ENCODE measurements at places on chromosomes 6 and 20. TPM values are rescaled to one million over a fixed set of nuclear protein-coding genes. Genes with fewer than 3 reads are reported as not detected.
A peak's percentile ranks its signal among the peaks of the same experiment; 100 is the strongest.

GRCh38 chr6:73653571-73654424 is at the start of gene SLC17A5:
Gene SLC17A5, minus strand, starts transcription at chr6:73653992. Its CDS starts 106 bp downstream, at chr6:73653886.
- peak; percentile 94 for DNase-seq

GRCh38 chr20:57411406-57412283 is 20.4 kb downstream of the RBM38 start:
- DNase-seq, result no peak

The CASS4 gene
- 10.9 TPM for total RNA-seq

DNA sequence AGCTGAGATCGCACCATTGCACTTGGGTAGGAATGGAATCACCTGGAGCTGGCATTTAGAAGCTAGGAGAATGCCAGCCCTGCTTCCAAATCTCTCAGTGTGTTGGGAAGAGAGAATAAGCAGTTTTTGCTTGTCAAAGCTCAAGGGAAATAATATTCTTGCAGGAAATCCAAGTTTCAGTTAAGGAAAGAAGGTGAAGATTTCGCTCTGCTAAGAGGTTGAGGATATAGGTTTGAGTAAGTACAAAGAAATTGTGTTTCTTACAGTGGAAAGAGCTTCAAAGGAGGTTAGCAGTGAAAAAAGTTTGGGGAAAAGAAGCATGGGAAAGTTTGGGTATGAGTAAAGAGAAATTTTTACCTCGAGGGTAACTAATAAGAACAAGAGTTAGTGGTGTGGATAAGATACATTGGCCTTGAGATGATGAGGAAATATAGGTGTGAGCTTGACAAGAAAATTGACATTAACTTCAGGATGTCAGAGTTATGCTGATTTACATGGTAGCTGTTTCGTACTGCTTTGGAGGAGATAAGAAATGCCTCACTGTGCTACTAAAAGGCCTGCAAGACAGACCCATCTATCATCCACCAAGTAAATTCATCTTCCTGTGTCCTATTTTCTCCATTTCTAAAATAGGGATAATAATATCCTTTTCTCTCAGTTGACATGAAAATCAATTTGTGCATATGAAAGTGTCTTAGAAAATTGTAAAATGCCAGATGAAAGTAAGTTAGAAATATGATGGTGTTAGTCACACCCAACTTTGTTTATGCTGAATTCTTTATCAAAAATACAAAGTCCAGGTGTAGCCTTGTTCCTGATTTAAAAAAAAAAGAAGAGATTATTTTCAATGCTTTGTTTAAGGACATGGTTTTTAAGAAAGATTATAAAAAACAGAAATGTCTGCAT is 12.8 kb upstream of the HINT3 start:
- DNase-seq, result no peak

The EFCAB8 gene
- total RNA-seq, result 0.30 TPM

GRCh38 chr20:3121271-3121911 is 36.9 kb upstream of the AVP start:
- DNase-seq, result no peak

The CCM2L gene
- not detected for total RNA-seq

DNA sequence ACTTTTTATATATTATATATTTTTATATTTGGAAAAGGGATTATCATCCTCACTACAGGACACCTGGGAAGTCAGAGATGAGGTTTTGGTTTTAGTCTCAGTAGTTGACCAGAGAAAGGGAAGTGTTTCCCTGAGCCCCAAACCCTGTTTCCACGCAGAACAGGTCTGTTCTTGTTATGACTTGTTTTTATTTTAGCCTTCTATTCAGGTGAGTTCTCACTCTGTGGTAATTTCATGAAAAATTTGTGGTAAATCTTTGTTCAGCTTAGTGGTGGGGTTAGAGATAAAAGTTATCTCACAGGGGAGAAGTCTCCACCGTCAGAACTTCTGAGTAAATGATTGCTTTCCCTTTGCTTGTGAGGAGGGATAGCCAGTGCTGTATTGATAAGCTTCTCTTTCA is 224.9 kb downstream of the FARS2 start:
- DNase-seq, result no peak

GRCh38 chr6:136401749-136402148 is 112.1 kb upstream of the BCLAF1 start:
- no peak for DNase-seq

The STMND1 gene
- not detected for total RNA-seq

- no peak for DNase-seq
Measured at GRCh38 chr6:49540614-49541013, 9.9 kb upstream of the C6orf141 start.

GRCh38 chr6:88870717-88871330 is 92.6 kb downstream of the RNGTT start:
- peak; percentile 43 for DNase-seq

The RANBP9 gene
- total RNA-seq, result 57.2 TPM

GRCh38 chr20:7094438-7094997 is 327.0 kb downstream of the BMP2 start:
- no peak for DNase-seq

- no peak for DNase-seq
Measured at GRCh38 chr6:63660757-63661156, 25.2 kb downstream of the PHF3 start.

The HNF4A gene
- not detected for total RNA-seq

DNA sequence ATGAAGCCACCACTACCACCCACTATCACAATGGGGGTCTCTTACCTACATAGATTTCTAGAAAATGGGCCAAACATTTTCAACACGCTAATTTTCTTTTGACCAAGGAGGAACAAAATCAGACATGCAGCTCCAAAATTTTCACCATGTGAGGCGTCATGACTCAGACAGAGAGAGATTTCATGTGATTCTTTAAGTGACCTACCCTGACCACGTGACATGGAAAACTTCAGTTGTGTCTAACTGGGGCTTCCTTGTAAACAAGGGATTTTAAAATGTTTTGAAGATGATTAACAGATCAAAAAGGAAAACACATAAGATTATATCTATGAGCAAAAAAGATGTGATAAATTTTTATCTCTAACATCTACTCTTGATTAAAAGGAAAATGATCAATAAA is 199.2 kb downstream of the TBXT start:
- DNase-seq, result no peak

The KIF25 gene
- not detected for total RNA-seq

GRCh38 chr6:153947808-153948447 is 91.1 kb upstream of the OPRM1 start:
- no peak for DNase-seq

DNA sequence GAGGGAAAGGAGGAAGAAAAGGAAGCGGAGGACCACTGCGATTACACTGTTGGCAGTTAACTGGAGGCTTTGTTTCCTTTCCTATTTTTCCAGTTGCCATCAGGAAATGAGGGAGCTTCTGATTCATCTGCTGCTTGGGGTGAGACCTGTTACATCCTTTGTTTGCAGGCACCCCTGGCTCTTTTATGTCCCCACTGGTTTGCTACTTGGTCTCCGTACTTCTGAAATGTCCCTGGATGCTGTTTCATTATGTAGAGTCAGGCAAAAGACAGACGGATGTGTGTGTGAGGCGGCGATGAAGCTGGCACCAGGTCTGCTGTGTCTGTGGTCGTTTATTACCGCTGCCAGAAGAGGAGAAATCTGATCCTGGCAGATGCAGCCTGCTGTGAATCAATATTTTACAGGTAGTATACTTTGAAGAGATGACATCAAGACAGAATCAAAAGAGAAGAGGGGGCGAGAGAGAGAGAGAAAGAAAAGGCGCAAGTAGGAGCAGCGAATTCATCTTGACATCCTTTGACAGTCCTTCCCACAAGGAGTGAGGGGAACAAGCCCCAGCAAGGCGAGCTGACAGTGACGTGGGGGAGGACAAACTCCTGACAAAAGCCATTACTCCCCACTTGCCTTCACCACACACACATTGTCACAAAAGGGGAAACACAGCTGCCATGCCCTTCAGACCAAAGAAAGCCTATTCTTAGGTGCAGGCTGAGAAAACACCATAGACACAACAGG is 145.9 kb upstream of the FBXL4 start:
- DNase-seq, result no peak

The PSMA7 gene
- total RNA-seq, result 287 TPM

DNA sequence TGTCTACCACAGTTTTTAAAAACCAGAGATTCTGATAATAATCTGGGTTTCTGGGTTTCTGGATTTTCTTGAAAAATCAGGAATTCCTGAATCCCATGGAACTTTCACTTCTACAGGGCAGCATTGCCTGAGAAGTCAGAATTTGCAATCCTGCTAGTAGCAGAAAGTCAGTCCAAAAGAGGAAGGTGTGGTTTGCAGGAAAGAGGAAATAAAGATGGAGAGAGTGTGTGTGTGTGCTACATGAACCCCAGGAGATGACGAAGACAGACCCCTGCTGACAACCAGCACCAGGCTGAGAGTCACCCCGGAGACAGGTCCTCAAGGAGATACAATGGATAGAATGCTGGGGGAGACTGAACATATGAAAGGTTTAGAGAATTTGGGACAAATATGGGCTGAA is 44.9 kb downstream of the PRND start:
- no peak for DNase-seq

DNA sequence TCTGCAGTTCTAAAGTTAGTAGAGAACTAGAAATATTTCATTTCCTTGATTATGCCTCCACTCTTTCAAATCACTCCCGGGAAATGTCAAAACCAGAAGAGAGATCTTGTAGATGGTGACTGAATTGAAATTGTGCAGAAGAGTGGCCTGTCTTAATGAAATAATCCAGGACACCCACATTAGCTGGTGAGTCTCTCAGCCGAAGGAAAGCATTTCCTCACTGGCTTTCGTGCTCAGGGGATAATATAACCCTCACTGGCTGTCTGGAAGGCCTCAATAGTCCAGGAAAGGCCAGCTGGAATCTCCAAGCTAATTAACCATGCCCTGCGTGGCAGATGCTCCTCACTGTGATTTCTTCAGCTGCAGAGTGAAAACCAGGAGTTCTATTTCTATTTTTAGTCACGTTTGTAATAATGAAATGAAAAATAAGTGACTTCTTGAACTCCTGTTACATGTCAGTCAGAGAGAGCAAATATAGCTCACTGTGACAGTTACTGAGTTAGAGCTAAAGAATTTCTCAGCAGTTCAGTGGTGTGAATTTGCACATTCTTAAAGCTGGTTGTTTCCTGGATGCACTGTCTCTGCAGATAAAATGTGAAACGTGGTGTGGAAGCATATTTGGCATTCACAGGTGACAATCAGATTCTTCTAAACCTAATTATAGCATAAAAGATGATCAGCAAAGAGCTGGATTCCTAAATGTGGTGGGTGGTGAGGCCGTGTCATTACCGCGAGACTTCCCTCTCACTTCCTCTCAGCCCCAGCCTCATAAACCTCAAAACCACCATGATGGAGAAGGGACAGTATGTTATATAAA is 211.7 kb downstream of the LMBRD1 start:
- DNase-seq, result peak; percentile 44

- no peak for DNase-seq
Measured at GRCh38 chr6:73746787-73747186, 50.8 kb downstream of the CD109 start.

DNA sequence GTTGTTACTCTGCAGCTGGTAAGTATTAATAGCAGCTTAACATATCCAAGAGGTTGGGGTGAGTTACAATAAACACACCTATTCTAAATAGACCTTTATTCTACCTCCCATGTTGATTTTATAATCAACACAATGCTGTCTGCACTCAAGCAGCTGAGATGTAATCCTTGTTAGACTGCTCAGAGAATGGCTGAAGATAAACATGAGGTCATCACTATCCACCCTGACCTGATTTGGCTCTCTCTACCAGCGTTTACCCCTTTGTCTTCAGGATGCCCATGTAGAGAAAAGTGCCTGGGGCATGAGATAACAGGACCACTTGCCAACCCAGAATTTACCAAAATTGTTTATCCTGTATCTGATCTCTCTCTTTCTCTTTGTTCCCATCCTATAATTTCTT is 220.7 kb upstream of the DEFB112 start:
- no peak for DNase-seq

The BFSP1 gene
- 3.2 TPM for total RNA-seq

The TMC2 gene
- total RNA-seq, result not detected

The ADNP gene
- total RNA-seq, result 66.1 TPM

- no peak for DNase-seq
Measured at GRCh38 chr6:12359036-12359435, 68.9 kb downstream of the EDN1 start.

DNA sequence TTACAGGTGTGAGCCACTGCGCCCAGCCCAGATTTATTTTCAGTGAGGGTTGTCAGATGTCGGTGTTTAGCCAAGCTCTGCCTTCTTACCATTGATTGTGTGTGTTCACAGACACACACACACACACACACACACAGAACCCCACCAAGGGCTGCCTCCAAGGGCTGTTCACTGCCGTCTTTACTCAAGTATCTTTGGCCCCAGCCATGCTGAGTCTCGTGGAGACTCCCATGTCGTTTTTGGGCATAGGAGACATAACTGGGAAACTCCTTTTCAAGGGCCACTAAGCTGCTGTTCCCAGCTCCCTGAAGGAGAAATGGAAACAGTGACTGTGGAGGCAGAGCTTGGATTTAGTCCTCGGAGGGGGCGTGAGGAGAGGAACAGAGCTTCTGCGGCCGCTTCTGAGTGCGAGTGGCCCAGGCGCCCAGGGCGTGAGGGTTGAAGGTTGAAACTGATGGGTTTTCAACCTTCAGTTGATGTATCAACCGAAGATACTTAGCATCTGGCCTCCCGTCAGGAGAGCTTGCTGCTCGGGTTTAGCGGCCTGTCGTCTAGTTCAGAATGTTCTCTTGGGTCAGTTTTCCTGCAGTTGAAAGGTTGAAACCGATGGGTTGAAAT is 243.6 kb downstream of the TTLL2 start:
- no peak for DNase-seq

GRCh38 chr6:142280927-142281326 is 20.9 kb upstream of the ADGRG6 start:
- no peak for DNase-seq

GRCh38 chr6:169624785-169625184 is 77.0 kb downstream of the WDR27 start:
- no peak for DNase-seq

- no peak for DNase-seq
Measured at GRCh38 chr6:106064142-106064541, 22.0 kb upstream of the PRDM1 start.

The SRMS gene
- not detected for total RNA-seq

DNA sequence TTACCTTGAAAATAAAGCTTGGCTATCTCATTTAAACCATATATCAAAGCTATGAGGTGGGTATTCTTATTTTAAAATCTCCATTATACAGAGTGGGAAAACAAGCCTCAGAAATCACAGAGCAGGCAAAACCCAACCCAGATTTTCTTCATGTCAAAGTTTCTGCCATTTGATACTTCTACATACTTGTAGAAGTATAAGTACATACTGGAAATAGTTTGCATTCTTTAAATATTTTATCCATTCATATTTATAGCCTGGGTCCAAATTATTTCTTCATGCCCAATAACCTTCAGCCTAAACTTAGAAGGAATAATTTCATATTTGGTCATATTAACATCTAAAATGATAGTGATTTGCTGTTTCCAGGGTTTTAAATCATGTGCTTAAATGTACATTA is 61.8 kb downstream of the MLIP start:
- DNase-seq, result no peak
